Effector memory CD8-positive, alpha-beta T cell (primary cell): ENCODE measurements at places on chromosomes 5 and 9.
A peak's percentile ranks its signal among the peaks of the same experiment; 100 is the strongest.

- no peaks in the 10 kb centered on the region for H3K27me3 ChIP-seq
- no peak overlapping the region for H3K4me3 ChIP-seq
- no peaks in the 10 kb centered on the region for H3K4me1 ChIP-seq
- H3K36me3 ChIP-seq = no peaks in the 10 kb centered on the region
- no peak for DNase-seq
Observed at GRCh38 chr5:10034001-10034400, 215.7 kb downstream of the ATPSCKMT start.

GRCh38 chr5:62001640-62002039 is 304.4 kb upstream of the KIF2A start:
- H3K4me1 ChIP-seq = no peaks in the 10 kb centered on the region
- no peaks in the 10 kb centered on the region for H3K27me3 ChIP-seq
- DNase-seq = no peak

GRCh38 chr9:99134893-99135341 is 30.0 kb downstream of the TGFBR1 start:
- H3K27me3 ChIP-seq = no peaks in the 10 kb centered on the region
- no peak overlapping the region for H3K27ac ChIP-seq
- H3K36me3 ChIP-seq = peaks cover 62% of the 10 kb centered on the region
- H3K4me3 ChIP-seq = peak overlapping the region; percentile 54
- no peak for DNase-seq
- H3K4me1 ChIP-seq = peaks cover 63% of the 10 kb centered on the region

GRCh38 chr9:130189840-130190239 is 17.6 kb downstream of the NCS1 start:
- peaks cover 2% of the 10 kb centered on the region for H3K36me3 ChIP-seq
- peaks cover 7% of the 10 kb centered on the region for H3K27me3 ChIP-seq
- H3K4me1 ChIP-seq = no peaks in the 10 kb centered on the region
- H3K4me3 ChIP-seq = no peak overlapping the region
- DNase-seq = no peak
- H3K27ac ChIP-seq = no peak overlapping the region

DNA sequence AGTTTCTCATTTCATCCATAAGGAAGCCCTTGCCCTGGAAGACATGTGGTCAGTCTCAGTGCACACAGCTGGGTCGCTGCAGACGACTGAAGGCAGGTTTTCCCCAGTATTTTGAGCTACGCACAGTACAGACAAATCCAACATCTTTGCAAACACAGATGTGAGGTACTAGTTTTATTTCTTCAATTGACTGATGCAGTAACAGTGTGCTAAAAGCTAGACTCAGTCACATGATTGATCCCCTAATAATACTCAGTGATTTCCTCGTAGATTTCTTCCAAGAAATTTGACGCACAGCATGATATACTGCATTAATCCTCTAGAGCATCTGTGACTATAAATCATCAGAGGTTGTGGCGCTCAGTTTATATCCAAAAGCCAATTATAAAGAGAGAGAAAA is 346.1 kb downstream of the DIRAS2 start:
- H3K27me3 ChIP-seq = peaks cover 23% of the 10 kb centered on the region
- DNase-seq = no peak
- H3K4me3 ChIP-seq = no peak overlapping the region

DNA sequence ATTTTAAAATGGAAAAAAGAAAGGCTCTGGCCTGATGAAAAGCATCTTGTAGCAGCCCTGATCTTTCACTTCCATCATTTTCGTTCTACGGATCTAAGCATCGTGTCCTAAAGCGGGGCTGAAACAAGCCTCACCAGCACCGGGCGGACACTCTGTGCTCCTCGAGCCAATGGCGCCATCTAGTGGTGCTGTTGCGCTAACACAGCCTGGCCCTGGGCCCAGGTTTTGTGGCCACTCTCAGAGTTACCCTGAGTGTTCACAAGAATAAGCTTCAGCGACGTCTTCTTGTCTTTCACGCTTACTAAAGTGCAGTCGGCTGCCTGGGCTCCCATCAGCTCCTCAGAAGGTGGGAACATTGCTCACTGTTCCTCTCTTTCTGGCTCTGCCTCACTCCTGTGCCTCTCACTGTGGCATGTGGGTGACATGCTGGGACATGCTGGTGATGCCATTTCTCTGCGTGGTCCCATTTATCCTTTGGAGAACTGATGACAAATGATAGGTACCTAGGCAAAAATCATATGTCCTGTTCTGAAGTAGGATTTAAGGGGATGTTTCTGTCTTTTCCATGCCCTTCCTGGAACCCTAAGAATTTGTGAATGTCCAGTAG is 32.7 kb downstream of the DMRT3 start:
- H3K27me3 ChIP-seq = peaks cover 13% of the 10 kb centered on the region
- DNase-seq = peak; percentile 60
- H3K4me1 ChIP-seq = peaks cover 4% of the 10 kb centered on the region
- no peaks in the 10 kb centered on the region for H3K36me3 ChIP-seq

- H3K4me3 ChIP-seq = no peak overlapping the region
- no peaks in the 10 kb centered on the region for H3K4me1 ChIP-seq
- H3K36me3 ChIP-seq = no peaks in the 10 kb centered on the region
- no peak for DNase-seq
- no peak overlapping the region for H3K27ac ChIP-seq
Observed at GRCh38 chr9:86434039-86434726, 80.0 kb upstream of the TUT7 start.

DNA sequence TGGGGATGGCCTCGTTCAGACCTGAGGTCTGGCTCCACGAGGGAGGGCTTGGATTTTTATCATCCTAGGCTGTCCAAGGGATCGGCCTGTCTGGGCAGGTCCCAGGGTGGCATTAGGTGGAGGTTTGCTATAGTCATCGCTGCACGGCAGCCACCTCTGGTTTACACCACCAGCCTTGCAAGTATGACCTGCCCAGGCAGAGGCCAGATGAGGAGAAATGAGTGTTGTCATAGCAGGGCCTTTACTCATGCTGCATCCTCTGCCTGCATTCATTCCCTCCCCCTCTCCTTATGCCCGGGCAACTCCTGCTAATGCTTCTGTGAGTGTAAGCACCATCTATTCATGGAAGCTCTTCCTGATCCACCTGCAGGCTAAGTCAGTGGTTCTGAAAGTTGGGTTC is 15.3 kb upstream of the NDST1 start:
- H3K4me3 ChIP-seq = no peak overlapping the region
- H3K27ac ChIP-seq = no peak overlapping the region
- no peak for DNase-seq
- H3K4me1 ChIP-seq = peaks cover 1% of the 10 kb centered on the region
- H3K36me3 ChIP-seq = peaks cover 6% of the 10 kb centered on the region

- no peak overlapping the region for H3K4me3 ChIP-seq
- H3K27ac ChIP-seq = peak overlapping the region; percentile 8
- DNase-seq = no peak
- no peaks in the 10 kb centered on the region for H3K27me3 ChIP-seq
- no peaks in the 10 kb centered on the region for H3K4me1 ChIP-seq
Observed at GRCh38 chr9:35027860-35028259, 38.3 kb downstream of the DNAJB5 start.

- peaks cover 39% of the 10 kb centered on the region for H3K27me3 ChIP-seq
- no peak overlapping the region for H3K27ac ChIP-seq
- no peak overlapping the region for H3K4me3 ChIP-seq
- DNase-seq = no peak
Observed at GRCh38 chr5:133391354-133392136, 220.8 kb downstream of the FSTL4 start.

DNA sequence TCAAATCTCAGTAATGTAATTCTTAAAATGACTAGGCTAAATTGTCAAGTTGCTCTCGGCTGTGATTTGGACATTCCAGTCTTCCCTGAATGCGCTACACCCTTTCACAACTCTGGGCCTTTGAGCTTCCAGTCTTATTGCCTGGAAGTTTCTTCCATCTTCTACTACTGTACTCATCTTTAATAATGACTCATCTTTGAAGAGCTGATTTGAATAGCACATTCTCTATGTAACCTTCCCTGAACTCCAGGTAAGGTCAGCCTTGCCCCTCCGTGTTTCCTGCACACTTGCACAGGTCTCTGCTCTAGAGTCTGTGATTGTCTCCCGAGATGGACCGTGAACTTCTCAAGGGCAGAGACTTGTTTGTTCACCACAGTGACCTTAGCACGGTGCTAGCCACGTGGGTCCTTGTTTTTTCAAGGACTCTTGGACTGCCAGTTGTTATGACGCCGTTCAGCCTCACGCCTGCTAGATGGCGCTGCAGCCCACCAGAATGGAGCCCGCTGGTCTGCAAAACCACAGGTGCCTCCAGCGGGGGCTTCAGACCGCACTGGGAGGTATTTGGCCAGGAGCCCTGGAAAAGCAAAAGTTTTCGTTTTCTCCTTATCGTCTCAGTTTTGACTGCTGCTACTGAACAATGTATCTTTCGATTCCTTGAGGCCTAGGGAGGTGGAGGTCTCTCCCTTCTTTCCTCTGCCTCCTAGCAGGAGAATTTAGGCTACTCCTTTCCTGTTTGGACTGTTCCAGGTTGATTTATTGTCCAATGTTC is 44.4 kb downstream of the SEC61B start:
- peaks cover 10% of the 10 kb centered on the region for H3K4me1 ChIP-seq
- peak; percentile 46 for DNase-seq
- H3K27ac ChIP-seq = no peak overlapping the region
- H3K4me3 ChIP-seq = peak overlapping the region; percentile 53

DNA sequence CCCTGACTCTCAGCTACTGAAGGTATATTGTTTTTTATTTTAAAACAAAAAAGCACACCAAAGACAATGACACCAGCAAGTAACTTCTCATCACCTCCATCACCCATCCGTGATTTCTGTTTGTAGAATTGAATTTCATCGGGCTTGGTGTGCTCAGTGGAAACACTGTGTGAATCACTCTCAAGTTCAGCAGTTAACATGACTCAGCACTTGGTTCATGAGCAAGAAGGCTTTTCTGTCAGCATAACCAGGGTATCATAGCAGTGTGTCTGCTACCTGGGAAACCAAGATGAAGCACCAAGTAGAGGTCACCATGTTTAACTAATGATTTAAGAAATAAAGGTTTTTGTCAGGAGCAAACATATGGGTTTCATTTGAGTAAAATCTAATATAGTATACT is 123.7 kb downstream of the INSYN2B start:
- no peaks in the 10 kb centered on the region for H3K27me3 ChIP-seq
- no peak overlapping the region for H3K4me3 ChIP-seq
- H3K27ac ChIP-seq = no peak overlapping the region
- peaks cover 30% of the 10 kb centered on the region for H3K4me1 ChIP-seq
- H3K36me3 ChIP-seq = peaks cover 24% of the 10 kb centered on the region
- no peak for DNase-seq

DNA sequence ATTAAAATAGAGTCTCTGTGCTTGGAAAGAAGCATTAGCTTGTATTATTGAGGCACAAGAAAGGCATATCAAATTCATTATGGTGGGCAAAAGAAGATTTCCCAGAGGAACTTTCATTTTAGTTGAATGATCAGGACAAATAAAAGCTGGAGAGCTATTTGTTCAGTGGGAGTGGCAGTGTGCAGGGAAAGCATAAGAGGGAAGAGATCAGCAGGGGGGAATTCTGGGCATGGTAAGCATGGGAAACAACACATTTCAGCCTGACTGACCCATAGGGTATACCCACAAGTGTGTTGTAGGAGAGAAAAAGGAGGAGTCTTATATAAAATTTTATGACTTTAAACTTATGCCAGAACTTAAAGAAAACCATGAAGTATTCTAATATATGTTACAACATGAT is 167.7 kb upstream of the RASA1 start:
- H3K36me3 ChIP-seq = no peaks in the 10 kb centered on the region
- peaks cover 45% of the 10 kb centered on the region for H3K4me1 ChIP-seq
- DNase-seq = no peak
- no peaks in the 10 kb centered on the region for H3K27me3 ChIP-seq
- no peak overlapping the region for H3K27ac ChIP-seq

DNA sequence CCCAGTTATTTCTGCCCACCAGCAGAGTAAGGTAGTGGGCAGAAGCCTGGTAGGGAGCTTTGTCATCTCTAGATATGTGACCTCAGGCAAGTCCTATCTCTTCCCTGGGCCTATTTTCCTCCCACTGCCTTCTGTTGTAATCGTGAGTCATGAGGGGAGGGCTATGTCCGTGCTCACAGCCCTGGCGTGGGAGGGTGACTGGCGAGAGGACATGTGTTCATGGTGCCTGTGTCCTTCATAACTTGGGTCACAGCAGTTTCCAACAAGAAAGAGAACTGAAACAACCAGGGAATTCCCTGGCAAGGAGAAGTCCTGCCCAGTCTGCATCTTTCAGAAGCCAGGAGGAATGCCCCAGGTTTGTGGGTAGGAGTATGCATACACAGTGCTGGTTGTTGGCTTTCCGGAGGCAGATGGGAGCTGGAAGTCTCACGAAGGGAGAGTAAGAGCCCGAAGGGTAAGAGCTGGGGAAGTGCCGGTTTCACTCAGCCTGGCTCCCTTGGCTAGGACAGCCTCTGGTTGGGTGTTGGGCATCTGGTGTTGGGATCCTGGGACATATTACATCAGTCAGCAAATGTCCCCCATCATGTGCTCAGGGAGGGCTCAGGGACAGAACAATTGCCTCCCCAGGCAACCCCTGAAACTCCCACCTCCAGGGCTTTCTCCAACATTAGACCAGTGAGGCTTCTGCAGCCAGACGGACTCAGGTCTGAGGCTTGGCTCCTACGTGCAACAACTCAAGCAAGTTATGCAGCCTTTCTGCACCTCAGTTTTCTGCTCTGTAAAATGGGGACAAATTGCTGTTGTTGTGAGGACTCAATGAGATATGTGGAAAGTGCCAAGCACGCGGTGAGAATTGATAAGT is 4.3 kb upstream of the TIFAB start:
- H3K36me3 ChIP-seq = peaks cover 7% of the 10 kb centered on the region
- peaks cover 88% of the 10 kb centered on the region for H3K27me3 ChIP-seq
- no peak for DNase-seq
- H3K27ac ChIP-seq = no peak overlapping the region
- H3K4me1 ChIP-seq = no peaks in the 10 kb centered on the region

DNA sequence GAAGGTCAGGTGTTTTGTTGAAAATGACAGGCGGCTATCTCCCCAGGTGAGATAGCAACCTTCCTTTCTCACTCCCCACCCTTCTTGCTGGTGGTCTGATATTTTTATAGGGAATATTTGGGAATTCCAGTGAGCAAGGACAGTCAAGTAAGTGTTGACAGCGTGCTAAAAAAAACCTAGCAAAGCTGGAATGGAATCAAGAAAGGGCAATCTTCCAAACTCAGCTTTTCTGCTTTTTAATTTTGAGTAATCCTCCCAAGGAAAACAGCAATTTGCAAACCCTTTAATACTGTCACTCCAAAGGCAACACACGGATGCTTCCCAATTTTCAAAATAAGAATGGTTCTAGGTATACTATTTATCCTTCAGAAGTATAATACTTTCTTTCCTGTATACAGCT is 143.7 kb upstream of the PCA3 start:
- H3K4me3 ChIP-seq = no peak overlapping the region
- no peaks in the 10 kb centered on the region for H3K4me1 ChIP-seq
- H3K27ac ChIP-seq = no peak overlapping the region
- no peak for DNase-seq

- no peak overlapping the region for H3K4me3 ChIP-seq
- H3K4me1 ChIP-seq = no peaks in the 10 kb centered on the region
- H3K27ac ChIP-seq = no peak overlapping the region
- DNase-seq = no peak
Observed at GRCh38 chr9:22160221-22160620, 151.1 kb upstream of the CDKN2B start.
